ENCODE measurements at places on chromosomes 13 and 19.

GRCh38 chr19:41921577-41922576 lies 6.4 kb downstream of the ERFL start:
- DNase-seq = no peak

- no peak for DNase-seq
These were observed 98.7 kb downstream of the COL4A2 start for GRCh38 chr13:110405597-110406450.

- no peak for DNase-seq
These were observed 1.4 kb downstream of the CERS4 start for GRCh38 chr19:8210421-8211101.

DNA sequence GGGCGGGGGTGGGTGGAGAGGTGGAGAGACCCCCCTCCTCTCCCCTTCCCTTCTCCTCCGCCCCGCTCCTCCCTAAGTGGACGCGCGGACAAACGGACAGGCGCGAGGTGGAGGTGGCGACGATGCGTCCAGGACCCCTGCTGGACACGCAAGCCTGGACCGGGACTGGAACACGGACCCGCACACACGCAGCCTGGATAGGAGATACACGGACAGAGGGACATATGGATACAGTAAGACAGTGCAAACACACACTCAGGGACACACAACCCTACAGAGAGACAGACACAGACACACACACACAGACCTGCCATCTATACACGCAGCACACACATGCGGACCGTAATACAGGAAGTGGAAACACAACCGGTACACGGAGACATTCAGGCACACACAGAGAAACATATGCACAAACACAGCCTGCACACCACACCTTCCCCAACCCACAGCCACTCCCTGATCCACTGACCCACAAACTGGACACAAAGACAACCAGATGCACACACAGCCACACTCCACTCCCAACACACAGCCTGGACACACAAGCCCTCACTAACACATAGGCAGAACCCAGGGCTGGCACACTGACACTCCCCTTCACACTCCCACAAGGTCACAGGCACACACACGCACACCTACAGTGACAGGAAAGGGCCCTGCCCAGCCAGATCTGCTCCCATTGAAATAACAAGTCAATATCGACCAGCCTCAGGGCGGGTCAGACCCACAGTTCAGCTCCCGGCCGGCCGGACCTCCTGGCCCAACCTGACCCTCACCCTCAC lies 696 bp upstream of the ERFL start:
- DNase-seq = no peak

- DNase-seq = no peak
These were observed 147.2 kb upstream of the ZNF507 start for GRCh38 chr19:32197896-32198882.

Measured in activated T-cell treated with anti-CD3 and anti-CD28 coated beads, Interleukin-2, amount 50 U/mL, for 4 hours (primary cell).